ENCODE measurements at places on chromosomes 12 and 14.

GRCh38 chr12:49912345-49913255 is 8.9 kb upstream of the FAIM2 start:
- DNase-seq = peak; percentile 50

DNA sequence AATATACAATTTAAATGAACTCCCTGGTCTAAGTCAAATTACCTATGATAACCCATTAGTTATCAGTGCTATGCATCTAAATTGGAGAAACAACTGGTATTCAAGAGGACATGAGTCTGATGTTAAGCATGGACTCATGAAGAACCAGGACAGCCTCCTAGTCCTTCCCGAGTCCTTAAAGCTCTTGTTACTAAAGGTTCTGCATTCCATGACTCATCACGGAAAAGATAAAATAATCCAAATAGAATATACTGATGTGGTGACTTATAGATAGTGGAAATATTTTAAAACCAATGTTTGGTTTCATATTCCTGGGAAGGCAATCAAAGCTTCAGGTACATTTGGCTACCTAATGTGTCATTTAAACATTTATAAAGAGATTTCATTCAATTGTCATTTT is 117.2 kb upstream of the PMCH start:
- DNase-seq = no peak

GRCh38 chr14:29928117-29928640 is 532 bp upstream of the PRKD1 start:
- no peak for DNase-seq

GRCh38 chr14:71004481-71004880 is 97.2 kb downstream of the PCNX1 start:
- no peak for DNase-seq

- DNase-seq = no peak
Measured at GRCh38 chr14:76736514-76736913, 24.8 kb upstream of the VASH1 start.

DNA sequence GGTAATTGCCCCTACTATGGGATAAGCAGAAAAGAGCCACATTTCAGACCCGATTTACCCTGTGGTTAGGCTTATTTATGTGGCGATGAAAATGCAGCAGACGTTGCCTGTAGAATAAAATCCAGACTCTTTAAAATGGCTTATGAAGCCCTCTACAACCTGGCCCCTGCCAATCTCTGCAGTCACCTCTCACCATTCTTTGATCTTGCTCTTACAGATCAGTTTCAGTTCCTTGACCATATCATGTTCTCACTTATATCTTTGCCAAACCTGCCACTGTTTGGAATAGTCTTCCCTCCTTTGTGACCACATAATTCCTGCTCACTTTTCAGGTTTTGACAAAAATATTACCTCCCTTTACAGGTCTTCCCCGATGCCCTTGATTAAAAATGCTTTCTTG is 264.3 kb upstream of the GARIN6 start:
- no peak for DNase-seq

DNA sequence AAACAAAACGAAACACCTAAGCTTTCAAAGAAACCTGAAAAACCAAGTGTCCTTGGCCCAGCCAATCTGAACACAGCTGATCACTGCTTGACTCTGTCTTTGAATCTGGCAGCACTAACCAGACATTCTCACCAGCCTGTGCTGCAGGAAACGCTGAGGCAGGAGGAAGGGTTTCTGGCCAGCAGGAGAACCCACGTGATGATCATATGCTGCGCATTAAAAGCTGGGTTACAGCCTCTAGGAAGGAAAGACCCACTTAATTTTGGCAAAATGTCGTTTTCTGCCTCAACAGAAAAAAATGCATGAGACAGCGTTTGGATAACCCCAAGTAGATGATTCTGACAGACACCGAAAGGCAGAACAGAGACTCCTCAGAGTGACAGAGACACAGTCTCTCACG is 9.8 kb downstream of the APPL2 start:
- DNase-seq = no peak

DNA sequence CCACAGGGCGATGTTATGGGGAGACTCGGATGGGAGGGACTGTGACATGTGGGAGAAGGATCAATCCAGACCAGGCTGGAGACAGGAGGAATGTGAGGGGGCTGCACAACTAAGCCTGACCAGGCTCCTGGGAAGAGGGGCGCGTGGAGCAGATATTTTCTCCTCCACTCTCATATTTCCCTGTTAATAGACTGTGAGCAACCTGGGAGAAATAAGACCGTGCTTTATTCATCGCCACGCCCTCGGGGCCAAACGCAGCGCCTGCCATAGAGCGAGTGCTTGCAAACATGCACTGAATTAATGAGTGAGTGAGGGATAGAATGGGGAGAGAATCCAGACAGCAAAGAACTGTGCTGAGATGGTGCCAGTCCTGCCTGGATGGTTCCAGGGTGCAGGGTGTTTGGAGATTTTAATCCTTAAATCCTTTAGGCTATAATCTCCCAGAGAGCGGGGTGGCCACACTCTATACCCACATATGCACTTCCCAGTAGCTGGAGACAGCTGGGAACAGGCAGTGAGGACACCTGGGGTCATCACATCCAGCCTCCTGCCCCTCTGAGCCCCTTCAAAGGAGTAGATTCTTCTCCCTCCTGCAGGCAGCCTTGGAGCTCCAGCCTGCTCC is 13.6 kb upstream of the FAIM2 start:
- DNase-seq = peak; percentile 40

GRCh38 chr14:32813401-32813800 is 125.3 kb upstream of the NPAS3 start:
- no peak for DNase-seq

DNA sequence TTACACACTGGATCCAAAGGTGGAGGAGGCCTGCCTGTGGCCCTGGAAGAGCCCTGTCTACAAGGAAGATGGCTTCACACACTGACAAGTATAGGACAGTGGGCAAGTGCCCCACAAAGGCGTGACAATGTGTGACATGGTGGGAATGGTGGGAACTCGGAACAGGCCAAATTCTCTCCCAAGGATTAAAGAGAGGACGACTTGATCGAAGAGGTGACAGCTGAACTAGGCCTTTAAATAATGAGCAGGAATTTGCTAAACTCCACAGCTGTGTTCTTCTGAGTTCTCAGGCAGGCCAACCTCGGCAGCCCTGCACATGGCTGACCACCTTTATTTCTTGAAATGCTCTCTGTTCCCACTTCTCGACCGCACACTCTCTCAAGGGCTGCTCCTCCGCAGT is 23.8 kb downstream of the POMT2 start:
- no peak for DNase-seq

GRCh38 chr12:128381541-128381940 is 114.6 kb downstream of the TMEM132C start:
- DNase-seq = no peak

DNA sequence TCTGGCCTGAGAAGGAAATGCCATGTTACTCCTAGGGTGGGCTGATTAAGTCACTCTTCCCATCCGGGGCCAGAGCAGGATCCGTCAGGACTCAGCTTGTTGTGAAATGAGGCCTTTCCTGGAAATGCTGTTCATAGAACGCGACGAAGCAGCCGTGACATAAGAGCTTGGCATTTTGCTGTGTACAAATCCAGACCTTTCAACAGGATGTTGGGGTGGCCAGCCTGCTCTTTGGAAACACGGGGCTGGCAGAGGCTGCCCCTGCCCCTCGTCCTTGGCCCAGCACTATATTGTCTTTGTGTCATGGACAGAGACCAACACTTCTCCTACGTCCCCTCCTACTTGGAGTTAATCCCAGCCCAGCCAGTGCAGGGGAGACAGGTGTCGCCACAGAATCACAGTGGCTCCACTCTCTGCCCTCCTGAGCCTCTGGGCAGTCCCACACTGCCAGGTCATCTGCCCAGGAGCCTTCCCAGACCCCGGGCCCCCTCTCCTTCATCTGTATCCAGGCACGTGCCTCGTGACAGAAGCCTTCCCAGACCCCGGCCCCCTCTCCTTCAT is 18.6 kb upstream of the EIF5 start:
- no peak for DNase-seq

DNA sequence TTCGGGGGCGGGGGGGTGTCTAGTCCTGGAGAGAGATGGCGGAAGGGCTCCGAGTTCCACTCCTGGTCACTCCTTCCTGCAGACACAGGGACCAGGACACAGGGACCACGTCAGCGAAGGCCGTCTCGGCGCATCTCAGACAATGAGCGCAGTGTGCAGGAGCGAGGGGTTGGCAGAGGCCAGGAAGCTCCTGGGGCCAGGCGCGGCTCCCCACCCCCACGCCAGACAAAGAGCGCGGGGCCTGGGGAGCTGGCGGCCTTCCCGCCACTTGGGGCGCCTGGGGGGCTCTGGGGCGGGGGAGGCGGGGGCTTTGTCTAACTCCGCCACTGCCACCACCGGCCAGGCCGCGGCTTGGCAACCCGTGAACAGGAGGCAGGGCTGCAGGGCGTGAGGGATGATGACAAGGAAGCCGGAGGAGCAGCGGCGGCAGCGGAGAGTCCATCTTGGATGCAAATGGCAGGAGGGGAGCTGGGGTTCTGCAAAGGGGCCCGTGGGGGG is 2.2 kb downstream of the CDK2AP1 start:
- peak; percentile 89 for DNase-seq

- no peak for DNase-seq
Measured at GRCh38 chr14:22387776-22388241, 201.2 kb downstream of the DAD1 start.

DNA sequence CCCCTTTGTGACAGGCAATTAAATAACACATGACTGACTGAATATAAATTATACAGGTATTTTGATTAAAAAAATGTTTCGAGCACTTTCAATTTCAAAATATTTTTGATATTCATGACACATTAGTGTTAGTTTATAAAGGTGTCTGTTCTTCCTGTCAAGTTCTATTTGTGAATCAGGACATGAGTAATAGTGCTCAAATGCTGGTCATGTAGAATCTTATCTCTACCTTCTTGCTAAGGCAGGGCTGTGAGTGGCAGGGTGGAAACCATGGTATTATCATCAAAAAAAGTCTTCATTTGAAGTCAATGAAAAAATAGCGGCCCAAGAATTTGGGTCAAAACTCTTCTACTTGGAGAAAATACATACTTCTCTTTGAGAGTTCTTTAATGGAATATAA is 250.2 kb downstream of the DACT1 start:
- DNase-seq = no peak

GRCh38 chr14:87529081-87529480 is 463.9 kb downstream of the GALC start:
- no peak for DNase-seq

DNA sequence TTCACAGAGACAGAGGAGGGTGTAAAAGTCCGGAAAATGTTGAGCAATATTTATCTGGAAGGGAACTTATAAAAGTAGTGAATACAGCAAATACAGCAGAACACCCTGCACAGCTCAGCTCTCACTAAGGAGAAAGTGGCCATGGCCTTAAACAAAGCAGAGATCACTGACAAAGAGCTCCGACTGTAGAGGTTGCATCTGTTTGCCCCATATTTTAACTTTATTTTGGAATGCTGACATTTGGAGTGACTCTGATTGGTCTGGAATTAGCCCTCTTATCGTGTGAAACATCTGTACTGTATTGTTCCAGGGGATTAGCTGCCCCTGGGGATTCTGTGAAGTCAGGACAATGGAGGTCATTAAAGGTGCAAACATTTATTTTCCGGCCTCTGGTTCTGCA is 1275.7 kb upstream of the FLRT2 start:
- no peak for DNase-seq

GRCh38 chr14:22878271-22879246 is 4.5 kb upstream of the REM2 start:
- DNase-seq = no peak

DNA sequence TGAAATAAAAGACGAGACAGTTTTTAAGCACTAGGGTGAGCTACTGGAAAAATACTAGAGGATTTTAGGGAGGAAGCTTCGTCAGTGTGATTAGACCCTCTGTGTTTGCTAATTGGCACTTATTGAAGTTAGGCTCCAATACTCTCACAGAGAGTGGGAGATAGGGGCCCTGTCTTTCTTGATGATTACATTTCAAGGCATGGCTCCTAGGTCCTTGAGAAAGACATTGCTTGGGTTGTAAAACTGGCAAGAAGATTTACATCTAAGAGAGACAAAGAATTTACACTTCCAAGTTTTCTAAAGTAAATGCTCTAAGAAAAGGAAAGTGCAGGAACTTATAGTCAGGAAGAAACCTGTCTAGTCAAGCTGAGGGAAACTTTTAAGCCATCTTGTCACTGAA is 183.2 kb downstream of the C12orf50 start:
- no peak for DNase-seq

- DNase-seq = no peak
Measured at GRCh38 chr14:35471803-35472202, 62.2 kb upstream of the INSM2 start.

DNA sequence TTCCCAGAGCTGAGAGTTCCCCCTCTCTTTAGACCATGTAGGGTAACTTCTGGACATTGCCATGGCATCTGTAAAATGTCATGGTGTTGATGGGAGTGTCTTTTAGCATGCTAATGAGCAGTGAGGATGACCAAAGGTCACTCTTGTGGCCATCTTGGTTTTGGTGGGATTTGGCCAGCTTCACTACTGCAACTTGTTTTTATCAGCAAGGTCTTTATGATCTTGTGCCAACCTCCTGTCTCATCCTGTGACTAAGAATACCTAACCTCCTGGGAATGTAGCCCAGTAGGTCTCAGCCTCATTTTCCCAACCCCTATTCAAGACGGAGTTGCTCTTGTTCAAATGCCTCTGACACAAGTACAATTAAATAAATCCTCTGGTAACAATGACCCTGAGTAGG is 244.4 kb downstream of the NEDD1 start:
- DNase-seq = no peak

DNA sequence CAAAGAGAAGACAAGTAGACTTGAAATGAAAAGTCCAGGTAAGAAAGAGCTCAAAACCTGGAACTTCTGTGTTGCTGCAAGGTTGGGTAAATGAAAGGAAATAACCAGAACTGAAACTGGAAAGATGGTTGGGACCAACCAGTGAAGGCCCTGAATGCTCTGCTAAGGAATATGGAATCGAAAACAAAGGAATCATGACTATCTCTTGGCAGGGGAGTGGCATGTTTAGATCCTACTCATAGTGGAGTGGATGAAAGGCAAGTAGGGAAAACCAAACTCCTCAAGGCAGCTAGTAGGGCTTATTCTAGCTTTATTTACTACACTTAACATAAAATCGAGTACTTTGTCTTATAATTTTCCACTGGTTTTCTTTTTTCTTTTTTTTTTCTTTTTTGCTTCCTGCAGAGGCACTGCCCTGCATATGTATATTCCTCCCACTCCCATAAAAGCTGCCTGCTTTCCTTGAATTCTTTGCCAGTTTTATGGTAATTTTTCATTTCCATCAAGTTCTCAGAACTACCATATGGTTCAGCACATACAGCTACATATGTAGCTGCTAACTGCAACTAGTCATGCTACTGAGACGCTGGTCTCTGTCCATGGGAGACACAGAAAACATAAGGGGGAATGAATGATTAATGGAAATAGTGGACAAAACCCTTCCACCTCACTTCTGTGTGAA is 247.1 kb upstream of the TMTC1 start:
- no peak for DNase-seq
